ENCODE measurements at places on chromosomes 4 and X. TPM values are rescaled to one million over a fixed set of nuclear protein-coding genes. Genes with fewer than 3 reads are reported as not detected.

DNA sequence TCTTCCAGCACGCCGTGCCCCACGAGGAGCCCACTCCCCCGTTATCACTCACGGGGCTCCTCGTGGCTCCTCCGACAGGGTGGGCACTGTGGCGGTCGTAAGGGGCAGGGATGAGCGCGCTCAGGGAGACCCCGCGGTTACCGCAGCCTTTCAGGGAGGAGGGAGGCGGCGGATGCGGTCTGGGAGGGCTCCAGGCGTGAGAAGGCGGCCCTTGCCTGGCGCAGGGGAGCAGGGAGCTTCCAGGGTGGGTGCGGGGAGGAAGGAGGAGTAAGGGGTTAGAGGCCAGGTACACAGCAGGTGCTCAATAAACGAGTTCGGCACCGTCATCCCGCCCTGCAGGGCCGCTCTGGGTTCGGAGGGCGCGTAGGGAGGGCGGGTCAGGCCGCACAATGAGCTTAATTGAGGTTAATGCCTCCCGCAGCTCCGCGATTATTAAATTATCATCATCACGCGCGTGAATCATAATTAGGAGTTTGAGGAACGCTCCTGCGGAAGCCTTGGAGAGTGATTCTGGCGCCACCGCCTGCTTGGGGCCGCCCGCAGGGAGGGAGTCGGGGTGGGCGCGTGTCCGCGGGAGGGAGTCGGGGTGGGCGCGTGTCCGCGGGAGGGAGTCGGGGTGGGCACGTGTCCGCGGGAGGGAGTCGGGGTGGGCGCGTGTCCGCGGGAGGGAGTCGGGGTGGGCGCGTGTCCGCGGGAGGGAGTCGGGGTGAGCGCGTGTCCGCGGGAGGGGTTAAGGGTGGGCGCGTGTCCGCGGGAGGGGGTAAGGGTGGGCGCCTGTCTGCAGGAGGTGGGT, 7.6 kb upstream of the NKX1-1 start:
- DNase-seq, result no peak

GRCh38 chr4:43607827-43608461, 715.4 kb downstream of the GRXCR1 start:
- no peak for DNase-seq

GRCh38 chrX:120614816-120615215, 10.9 kb downstream of the MCTS1 start:
- DNase-seq, result no peak

DNA sequence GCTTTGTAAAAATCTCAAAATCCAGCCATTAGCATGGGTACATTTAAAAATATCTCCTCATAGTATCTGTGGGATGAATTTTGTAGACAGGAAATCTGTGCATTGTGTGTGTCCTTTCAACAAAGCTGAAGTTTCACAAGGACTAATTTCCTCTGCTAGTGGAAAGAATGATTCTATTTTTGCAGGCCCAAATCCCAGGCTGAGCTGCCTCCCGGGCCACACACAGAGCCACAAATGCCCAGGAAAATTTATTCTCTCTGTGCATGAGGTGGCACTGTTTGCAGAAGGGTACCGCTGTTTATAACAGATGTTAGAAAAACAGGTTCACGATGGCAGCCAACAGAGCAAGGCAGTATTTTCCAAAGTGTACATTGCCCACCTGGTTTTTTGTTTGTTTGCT, 11.0 kb upstream of the VCX3B start:
- DNase-seq, result no peak

- DNase-seq, result no peak
Observed at GRCh38 chrX:12721042-12721441, 70.2 kb upstream of the PRPS2 start.

IL9R gene
- not detected for polyA plus RNA-seq

RAI2 gene
- 13.0 TPM for polyA plus RNA-seq

DNA sequence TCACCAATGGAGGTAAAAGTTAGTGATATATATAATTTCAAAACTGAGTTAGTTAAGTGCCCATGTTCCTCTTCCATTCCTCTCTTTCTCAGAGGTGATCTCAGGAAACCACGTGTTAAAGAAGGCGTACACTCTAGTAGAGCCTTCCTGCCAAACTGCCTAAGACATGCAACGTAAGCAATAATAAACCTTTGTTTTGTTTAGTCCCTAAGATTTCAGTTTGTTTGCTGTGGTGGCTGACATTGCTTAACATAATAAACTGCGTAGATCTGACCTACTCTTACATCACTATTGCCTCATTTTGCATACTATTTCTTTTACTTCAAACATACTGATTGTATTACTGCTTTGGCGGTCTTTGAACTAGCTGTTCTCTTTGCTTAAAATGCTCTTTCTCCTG, 99.2 kb downstream of the JADE1 start:
- no peak for DNase-seq

DNA sequence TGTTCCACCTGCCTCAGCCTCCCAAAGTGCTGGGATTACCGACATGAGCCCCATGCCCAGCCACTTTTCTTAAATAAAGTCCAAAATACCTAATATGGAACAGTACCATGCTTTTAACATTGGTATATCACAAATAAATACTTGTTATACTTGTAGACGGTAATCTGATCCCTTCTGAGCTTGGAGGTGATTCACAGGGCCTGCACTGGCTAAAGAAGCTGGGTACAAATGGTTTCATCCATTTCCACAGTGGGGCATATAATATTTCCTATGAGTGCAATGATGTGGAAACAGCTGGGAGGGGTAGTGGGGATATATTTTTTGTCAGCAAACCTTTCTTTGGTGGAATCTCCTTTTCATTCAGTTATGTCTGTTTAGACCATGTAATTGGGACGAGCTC, 35.8 kb downstream of the PLK4 start:
- DNase-seq, result no peak
